Renal pelvis (tissue), 12 donors: ENCODE measurements at places on chromosomes 2 and 18. TPM values are rescaled to one million over a fixed set of nuclear protein-coding genes. Genes with fewer than 3 reads are reported as not detected.

Gene EFEMP1
- polyA plus RNA-seq: 95.5 TPM

Gene WNT10A
- 1.6 TPM for polyA plus RNA-seq

Gene ATG16L1
- polyA plus RNA-seq: 23.8 TPM

Gene IL1RL1
- 0.53 TPM for polyA plus RNA-seq

Gene DCDC2C
- polyA plus RNA-seq: not detected

Gene CCDC195
- not detected for polyA plus RNA-seq

Gene LRRTM4
- polyA plus RNA-seq: 0.68 TPM

- DNase-seq: no peak
Observed at GRCh38 chr2:3277748-3278520, 99.7 kb downstream of the EIPR1 start.

DNA sequence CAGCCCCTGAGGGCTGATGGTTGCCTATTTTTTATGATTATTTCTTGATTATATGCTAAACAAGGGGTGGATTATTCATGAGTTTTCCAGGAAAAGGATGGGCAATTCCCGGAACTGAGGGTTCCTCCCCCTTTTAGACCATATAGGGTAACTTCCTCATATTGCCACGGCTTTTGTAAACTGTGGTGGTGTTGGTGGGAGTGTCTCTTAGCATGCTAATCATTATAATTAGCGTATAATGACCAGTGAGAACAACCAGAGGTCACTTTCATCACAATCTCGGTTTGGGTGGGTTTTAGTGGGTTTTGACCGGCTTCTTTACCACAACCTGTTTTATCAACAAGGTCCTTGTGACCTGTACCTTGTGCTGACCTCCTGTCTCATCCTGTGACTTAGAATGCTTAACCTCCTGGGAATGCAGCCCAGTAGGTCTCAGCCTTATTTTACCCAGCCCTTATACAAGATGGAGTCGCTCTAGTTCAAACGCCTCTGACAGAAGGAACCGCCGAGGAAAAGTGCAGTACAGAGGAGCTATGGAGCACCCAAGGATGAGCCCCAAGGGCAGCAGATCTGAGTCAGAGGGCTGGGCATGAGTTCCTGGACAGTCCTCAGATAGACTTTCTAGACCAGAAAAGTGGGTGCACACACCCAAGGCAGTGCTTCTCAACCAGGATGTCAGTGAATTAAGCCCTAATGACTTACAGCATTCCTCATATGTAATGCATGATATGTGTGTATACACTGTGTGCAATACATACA is 37.1 kb upstream of the ASAP2 start:
- no peak for DNase-seq

DNA sequence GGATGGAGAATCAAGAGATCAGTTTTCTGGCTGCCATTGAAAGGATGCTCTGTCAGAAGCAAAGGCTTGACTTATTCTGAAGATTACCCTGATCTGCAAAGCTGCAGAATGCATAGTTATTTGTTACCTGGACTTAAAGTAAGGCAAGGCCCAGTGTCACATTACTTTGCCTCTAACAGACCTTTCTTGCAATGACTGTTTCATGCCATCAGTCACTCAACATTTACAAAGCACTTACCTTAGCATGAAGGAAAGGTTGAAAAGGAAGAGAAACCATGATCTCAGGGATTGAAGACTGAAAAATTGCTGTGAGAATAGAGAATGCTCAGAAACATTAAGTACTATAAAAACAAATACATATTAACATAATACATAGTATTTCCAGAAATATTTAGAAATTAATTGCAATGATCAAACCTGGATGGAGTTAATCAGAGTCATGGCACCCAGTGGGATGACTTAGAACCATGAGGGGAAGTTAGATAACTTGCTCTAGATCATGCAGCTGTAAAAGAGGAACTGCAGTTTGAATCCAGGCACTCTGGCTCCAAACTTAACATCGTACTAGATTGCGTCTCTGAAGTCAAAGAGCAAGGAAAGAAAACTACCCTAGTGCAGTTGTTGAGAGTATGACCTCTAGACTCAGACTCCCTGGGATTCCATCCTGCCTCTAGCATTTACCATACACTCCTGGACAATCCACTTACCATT is 26.5 kb upstream of the FAM117B start:
- DNase-seq: no peak

- no peak for DNase-seq
Observed at GRCh38 chr2:65969161-65969560, 465.8 kb upstream of the MEIS1 start.

DNA sequence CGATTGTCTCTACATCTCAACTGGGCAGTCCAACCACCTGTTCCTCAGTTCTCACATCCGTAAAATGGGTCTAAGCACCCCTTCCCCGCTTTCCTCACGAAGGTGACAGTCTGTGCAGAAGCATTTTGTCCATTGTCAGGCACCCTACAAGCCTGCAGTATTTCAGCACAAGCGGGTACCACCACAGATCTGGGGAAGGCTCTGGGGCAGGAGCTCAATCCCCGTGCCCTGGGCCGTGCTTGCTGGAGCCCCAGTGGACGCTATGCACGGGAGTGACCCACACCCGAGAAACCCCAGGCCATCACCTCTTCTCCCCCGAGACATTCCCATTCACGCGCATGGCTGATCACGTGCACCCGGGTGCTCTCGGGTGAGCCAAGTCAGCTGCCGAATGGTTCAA is 137.7 kb upstream of the PXDN start:
- no peak for DNase-seq

GRCh38 chr2:229653531-229653930 is 60.8 kb downstream of the DNER start:
- DNase-seq: peak; percentile 58

GRCh38 chr2:210722092-210722491 is 165.7 kb downstream of the CPS1 start:
- no peak for DNase-seq

GRCh38 chr2:138087751-138088593 is 123.7 kb downstream of the HNMT start:
- DNase-seq: peak; percentile 8

DNA sequence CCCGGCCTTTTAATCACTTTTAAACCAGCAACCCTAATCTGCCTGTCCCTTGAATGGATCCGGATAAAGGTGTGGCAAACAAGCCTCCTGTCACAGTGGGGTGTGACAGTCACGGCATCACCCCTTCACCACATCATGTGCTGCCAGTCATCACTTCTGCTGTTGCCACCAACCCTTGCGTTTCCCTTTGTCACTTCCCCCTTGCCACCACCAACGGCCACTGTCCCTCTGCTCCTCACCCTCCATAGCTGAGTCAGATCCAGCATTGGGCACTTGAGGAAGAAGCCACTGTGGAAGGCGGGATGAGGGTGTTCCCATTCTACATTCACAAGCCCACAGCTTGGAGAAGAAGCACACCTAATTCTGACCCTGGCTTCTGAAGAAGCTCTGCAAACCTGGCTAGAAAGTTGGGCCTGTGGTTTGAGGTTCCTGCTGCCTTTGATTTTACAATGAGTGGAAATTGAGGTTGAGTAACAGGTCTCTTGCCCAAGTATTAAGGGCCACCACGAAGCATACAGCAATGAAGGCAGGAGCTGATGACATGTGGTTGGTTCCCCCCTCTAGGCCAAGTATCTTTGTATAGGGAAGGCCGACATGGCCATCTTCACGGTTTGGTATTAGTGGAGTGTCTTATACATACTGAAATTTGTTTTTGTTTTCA is 22.9 kb upstream of the DARS1 start:
- no peak for DNase-seq

- DNase-seq: no peak
Observed at GRCh38 chr2:234676783-234677450, 180.0 kb upstream of the ARL4C start.

GRCh38 chr2:234974501-234975385 is 22.9 kb downstream of the SH3BP4 start:
- DNase-seq: no peak

DNA sequence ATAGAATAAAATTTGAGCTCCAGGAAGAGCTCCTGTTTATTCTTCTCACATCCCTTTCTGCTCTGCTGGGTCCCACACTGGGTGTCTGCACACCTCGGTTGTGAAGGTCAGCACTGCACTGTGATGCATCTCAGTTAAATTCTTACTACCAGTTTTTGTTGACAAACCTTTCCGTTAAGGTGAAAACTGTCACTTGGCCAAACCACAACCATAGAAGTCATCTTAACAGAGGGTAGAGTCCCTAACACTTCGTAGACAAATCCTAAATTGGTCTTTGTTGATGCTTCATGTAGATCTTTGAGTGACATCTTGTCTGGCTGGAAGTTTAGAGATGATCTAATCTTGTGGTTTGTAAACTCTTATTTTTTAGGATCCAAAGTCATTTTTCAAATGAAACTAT is 167.4 kb upstream of the MAP3K20 start:
- no peak for DNase-seq

GRCh38 chr2:181183878-181184542 is 203.6 kb downstream of the UBE2E3 start:
- DNase-seq: no peak

- DNase-seq: no peak
Observed at GRCh38 chr2:8488001-8488738, 193.7 kb upstream of the ID2 start.

GRCh38 chr18:68316636-68317035 is 398.3 kb downstream of the TMX3 start:
- DNase-seq: no peak

DNA sequence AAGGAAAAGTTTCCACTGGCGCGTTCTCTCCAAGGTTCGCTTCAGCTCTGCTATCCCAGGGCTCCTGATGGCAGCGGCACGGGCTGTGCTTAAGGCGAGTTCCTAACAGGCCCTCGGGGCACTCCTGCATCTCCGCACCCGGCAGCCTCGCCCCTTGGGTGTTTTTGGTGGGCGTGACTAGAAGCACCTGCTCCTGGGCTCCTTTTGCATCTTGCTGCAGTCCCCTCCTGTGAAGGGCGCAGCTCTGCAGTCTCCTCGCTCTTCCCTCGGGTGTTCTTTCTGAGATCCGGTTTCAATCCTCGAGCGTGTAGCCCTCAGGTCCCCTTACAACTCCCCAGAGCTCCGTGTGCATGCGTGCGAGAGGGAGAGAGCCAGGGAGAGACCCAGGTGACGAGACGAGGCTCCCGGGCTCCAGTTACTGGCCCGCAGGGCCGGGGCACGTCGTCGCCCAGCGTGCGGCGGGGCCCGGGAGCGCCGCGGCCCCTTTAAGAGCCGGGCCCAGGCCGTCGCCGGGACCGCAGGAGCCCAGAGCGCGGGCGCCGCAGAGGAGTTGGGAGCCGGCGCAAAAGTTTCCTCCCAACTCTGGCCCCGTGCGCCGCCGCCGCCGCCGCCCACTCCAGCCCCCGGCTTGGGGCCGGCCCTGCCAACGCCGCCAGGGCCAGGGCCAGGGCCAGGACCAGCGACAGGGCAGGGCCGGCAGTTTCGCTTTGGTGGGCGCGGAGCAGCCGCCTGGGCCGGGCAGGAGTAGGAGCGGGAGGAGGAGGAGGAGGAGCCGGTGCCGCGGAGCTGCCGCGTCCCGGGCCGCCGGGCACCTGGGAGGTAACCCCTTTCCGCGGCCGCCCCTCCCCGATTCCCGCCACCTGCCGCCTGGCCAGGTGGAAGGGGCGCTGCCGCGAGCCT is at the start of gene PARD3B:
Gene PARD3B (plus strand): TSS at position 515 of the 900 bp plus-strand sequence. CDS start 525 bp downstream, outside the sequence.
- peak; percentile 70 for DNase-seq

GRCh38 chr2:69491864-69492263 is 54.6 kb upstream of the NFU1 start:
- DNase-seq: no peak

GRCh38 chr2:173059292-173059691 is 16.4 kb upstream of the MAP3K20 start:
- no peak for DNase-seq

DNA sequence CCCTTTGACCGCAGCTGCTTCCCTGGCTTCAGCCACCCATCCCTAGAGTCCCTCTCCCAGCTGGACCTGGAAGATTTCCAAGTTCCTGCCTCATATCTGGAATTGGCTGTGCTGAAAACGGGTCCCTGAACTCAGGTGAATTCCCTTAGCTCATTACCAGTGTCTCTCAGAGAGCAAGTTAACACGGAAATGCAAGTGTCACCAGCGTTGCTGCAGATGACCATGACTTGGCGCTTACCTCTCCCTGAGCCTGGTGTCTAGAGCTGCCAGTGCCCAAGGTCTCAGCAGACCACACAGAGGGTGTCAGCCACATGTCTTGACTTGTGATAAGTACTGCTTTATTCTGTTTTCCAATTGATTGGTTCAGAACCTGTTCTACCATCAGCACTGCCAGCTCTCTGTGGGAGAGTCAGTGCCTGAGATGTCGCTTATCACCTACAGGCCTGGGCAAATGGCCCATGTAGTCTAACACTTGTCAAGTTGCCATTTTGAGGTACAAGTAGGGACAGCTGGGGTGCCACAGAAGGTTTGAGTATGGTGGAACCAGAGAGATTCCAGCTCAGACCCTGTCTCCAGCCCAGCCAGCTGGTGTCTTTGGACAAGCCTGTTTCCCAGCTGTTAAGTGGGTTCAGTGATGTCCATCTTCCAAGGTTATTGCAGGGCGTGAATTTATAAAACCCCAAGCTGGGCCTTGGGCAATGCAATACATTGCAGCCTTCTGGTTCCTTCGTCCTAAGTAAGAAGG is 48.7 kb downstream of the LYPD1 start:
- no peak for DNase-seq

- DNase-seq: no peak
Observed at GRCh38 chr18:1408376-1408775, 503.7 kb downstream of the ADCYAP1 start.

DNA sequence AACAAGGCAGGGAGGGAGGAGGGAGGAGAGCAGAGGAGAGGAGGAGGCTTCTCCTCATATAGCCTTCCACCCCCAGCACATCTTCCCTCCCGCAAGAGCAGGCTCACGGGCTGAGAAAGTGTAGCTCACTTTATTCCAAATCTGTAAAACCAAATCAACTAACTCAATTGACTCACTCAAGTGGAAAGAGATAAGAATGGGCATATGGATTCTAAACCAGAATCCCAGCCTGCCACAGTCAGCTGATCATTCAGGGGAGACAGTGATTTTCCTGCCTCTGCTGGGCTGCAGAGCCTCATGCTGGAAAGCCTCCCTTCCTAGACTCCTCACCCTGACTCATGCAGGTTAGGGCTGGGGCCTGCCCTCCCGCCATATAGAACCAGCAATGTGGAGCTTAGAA is 4.2 kb upstream of the TWSG1 start:
- DNase-seq: no peak

GRCh38 chr2:155747531-155747930 is 585.0 kb downstream of the NR4A2 start:
- no peak for DNase-seq

- peak; percentile 35 for DNase-seq
Observed at GRCh38 chr2:54672590-54673456, 50.6 kb upstream of the EML6 start.

- DNase-seq: no peak
Observed at GRCh38 chr18:49694402-49694801, 118.9 kb downstream of the ACAA2 start.

- DNase-seq: no peak
Observed at GRCh38 chr2:61718965-61719364, 134.9 kb downstream of the FAM161A start.

GRCh38 chr2:42101206-42102023 is 53.6 kb downstream of the PKDCC start:
- DNase-seq: no peak
